Stimulated activated CD4-positive, alpha-beta T cell treated with anti-CD3 and anti-CD28 coated beads, TNF-alpha, amount 100 ng/mL, for 1 hour (primary cell): ENCODE measurements at places on chromosomes 1 and 21.
A peak's percentile ranks its signal among the peaks of the same experiment; 100 is the strongest.

- DNase-seq = peak; percentile 26
These were observed 1.7 kb downstream of the TMCC2 start for GRCh38 chr1:205229399-205229871.

DNA sequence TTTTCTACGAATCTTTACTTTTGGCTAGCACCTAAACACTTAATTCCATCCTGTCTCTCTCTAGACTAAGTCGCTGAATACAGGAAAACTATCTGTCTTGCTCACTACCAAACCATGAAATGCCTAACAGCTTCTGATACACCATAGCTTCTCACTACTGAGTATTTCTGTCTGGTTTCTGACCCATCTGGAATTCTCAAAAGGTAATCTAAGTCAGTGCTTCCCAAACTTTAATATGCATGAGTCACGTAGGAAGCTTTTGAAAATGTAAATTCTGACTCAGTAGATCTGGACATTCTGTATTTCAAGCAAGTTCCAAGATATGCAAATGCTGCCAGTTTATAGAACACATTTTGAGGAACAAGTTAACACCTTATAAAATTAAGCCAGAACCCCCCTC lies 9.2 kb upstream of the OVGP1 start:
- no peak for DNase-seq

GRCh38 chr1:163275222-163275621 lies 46.5 kb upstream of the NUF2 start:
- DNase-seq = no peak

DNA sequence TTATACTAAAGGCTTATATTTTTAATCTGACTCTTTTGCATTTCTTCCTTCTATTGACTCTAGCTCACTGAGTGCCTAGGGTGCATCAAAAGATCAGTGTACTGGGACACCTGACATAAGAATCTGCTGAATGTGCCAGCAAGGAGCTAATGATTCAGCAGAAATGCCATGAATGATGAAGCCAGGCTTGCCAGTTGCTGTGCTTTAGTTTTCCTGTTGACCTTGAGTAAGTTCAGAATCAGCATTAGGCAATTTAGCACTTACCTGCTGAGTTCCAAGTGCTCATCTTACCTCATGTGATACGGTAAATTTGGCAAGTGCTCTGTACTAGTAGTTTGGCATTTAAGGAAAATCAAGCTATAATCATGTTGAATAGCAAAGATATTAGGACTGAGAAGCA lies 523.2 kb upstream of the B3GALT2 start:
- DNase-seq = no peak

DNA sequence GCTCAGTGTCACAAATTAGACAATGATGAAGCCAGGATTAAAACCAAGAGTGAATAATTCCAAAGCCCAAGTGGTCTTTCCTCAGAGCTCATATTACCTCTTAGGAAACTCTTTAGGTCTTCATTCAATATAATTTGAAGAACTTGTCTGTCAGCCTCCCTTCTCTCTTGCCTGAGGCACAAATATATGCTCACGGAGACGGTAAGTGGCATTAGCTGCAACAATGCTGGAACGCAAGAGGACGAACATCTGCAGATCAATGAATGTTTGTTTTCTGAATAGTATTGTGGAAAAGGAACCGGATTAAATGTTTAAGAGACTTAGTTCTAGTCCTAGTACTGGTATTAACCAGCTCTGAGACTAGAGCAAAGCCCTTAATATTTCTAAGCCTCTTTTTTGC lies 39.7 kb upstream of the LYST start:
- DNase-seq = no peak

- no peak for DNase-seq
These were observed 59.1 kb downstream of the BCL9 start for GRCh38 chr1:147600119-147601111.

GRCh38 chr1:192261476-192261875 lies 55.3 kb upstream of the RGS21 start:
- no peak for DNase-seq

GRCh38 chr1:3831689-3832088 lies 25.3 kb downstream of the CEP104 start:
- DNase-seq = no peak

- no peak for DNase-seq
These were observed 115.3 kb downstream of the CYYR1 start for GRCh38 chr21:26457817-26458216.

DNA sequence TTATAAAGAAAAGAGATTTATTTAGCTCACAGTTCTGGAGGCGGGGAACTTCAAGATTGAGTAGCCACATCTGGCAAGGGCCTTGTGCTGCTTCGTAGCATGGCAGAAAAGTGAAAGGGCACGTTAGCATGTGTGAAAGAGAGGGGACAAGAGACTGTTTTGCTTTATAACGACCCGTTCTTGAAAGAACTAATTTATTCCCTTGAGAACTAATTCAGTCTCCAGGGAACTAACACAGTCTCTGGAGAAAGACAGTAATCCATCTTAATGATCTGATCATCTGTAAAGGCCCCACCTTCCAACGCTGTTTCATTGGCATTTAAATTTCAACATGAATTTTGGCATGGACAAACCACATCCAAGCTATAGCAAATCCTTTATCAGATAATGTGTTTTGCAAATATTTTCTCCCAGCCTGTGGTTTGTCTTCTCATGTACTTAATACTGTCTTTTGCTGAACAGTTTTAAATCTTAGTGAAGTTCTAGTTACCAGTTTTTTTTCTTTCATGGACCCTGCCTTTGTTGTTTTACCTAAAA lies 26.1 kb downstream of the MTR start:
- no peak for DNase-seq

DNA sequence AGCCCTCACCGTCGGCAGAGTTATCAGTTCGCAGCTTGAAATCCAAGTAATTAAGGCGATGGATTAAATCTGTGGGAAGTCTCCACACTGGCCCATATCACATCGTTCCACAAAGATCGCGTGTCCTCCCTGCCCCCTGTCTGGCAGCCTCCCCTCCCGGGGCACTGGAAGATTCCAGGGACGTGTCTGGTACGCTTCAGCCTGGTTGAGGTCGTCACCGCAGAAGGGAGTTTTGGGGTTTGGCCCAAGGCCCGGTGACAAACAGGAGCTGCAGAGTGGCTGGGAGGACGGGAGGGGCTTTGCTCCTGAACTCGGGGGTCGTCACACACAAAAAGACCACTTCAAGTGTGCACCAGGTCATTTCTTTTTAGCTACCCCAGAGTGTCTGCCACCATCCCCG lies 51.1 kb downstream of the PRDM16 start:
- no peak for DNase-seq

DNA sequence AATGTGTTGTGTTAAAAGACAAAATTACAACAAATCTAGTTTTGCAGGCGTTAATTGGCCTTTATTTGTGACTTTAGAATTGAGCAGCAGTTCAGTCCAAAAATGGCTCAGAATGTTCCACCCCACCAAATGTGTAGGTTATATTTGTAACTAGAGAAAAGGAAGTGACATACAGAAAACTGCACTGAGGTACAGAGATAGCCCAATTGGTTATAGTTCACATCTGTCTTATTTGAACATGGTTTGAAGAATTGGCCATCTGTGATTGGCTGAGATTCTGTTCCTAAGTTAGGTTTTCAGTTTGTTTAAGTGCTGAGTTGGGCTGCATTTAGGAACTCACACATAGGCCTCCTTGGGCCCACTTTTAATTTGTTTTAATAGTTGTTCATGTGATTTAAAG lies 12.0 kb upstream of the FMO2 start:
- no peak for DNase-seq

GRCh38 chr1:226800763-226801380 lies 61.8 kb upstream of the ITPKB start:
- DNase-seq = no peak

DNA sequence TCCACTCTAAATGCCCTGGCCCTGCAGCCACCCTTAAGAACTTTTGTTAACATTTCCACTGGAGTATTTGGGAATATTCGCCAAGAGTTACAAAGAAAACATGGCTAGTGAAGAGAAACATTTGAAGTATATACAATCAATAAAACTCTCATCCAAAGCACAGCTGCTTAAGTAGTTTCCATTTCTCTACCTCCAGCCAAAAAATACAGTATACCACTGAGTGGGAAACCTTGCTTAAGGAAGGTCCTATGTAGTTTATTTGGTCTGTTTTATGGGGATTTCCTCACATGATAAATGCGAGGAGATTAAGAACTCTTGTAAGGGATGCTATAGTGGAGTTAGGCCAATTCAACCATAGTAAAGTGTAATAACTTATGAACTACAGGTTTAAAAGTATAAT lies 382.5 kb downstream of the NEGR1 start:
- DNase-seq = no peak

DNA sequence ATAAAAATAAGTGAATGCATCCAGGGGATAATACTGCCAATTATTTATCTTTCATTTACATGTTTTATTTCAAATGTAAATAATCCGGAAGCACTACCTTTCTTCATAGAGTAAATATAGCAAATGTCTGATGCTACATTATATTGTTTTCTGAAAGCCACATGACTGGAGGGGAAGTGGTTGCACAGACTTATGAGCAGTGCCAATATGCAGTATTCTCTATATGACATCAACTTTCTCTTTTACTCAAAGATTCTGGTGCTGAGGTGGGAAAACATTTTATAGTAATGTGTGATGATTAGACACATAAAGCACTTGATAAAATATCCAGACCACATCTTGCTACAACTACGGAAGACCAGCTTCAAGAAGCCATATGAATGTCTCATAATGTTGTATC lies 314.7 kb downstream of the NEGR1 start:
- no peak for DNase-seq

DNA sequence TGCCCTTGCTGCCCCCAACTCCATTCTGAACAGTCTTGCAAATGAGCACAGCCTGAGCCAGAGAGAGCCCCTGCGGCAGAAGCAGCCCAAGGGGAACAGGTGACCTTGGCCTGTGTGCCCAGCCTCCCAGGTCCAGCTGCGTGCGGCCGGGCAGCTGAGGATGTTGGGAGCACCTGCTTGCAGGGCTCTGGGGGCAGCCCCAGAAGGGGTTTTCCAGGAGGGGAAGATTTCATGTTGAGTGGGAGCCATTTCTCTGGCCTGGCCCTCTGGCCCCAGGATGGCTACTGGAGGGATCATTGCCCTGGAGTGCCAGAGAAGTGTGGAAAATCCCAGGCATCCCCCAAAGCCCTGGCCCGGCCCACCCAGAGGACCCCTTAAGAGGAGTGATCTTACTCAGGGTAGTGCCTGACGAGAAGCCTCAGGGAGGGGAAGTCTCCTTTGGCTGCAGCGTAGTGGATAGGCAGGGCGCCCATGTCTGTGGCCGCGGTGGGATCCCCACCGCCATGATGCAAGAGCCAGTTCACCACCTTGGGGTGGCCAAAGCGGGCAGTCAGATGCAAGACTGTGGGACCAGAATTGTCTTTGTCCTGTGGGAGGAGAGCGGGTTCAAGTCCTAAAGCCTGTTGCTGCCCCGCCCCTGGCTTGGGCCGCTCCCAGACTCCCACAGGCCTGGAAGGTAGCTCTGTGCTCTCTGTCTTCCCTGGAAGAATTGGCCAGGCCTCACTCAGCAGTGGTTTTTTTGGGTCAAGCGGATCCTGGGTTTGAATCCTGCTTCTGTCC lies 20.6 kb upstream of the RNU1-4 start:
- DNase-seq = no peak

DNA sequence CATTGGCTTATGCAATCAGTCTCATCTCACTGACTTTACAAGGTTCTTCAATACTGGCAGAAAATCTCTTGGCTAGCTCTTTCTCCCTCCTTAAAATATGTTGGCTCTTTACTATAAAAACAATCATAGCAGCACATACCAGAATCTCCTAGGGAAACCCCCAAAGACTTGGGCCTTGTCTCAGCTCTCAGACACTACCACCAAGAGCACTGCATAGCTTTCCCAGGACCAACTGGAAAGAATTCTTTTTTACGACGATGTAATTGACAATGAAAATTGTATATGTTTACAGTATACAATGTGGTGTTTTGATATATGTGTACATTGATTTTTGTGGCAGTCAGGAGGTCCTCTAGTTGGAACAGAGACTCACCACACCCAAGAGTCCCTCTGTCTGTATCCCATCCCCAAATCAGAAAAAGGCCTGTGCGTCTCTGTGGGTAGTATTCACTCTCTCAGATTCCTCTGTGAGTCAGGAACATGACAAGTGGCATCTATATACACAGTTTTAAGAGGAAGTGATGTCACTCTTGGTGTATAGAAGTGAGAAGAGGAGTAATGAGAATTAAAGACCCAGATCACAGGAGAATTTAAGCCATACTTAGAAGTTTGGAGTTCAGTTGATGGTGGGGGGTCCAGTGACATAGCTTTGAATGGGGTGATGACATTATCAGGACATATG lies 21.1 kb downstream of the SMAP2 start:
- no peak for DNase-seq

DNA sequence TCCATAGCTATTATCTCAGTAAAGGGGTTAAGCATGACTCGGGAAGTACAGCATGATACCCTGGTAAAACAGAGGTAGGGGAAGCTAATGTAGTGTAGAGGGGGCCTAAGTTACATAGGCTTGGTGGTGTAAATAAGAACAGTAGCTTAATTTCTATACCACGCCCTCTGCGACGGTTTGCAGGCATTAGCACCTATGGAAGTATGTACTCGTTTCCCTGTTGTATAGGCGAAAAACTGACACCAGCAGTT lies 470 bp upstream of the NAXE start:
- DNase-seq = no peak
